ENCODE measurements at places on chromosomes 3 and 15. TPM values are rescaled to one million over a fixed set of nuclear protein-coding genes. Genes with fewer than 3 reads are reported as not detected.

GRCh38 chr15:54660356-54660755, 536.4 kb downstream of the RSL24D1 start:
- no peak for DNase-seq

- DNase-seq = no peak
Measured at GRCh38 chr3:4494895-4495264, 1.7 kb downstream of the ITPR1 start.

The LRRC31 gene
- total RNA-seq = not detected

The TMEM212 gene
- not detected for total RNA-seq

The LRRC3B gene
- 1.1 TPM for total RNA-seq

The CLN6 gene
- total RNA-seq = 14.7 TPM

The PAK6 gene
- total RNA-seq = 3.0 TPM

GRCh38 chr15:76846782-76847181, 58.4 kb downstream of the SCAPER start:
- no peak for DNase-seq

DNA sequence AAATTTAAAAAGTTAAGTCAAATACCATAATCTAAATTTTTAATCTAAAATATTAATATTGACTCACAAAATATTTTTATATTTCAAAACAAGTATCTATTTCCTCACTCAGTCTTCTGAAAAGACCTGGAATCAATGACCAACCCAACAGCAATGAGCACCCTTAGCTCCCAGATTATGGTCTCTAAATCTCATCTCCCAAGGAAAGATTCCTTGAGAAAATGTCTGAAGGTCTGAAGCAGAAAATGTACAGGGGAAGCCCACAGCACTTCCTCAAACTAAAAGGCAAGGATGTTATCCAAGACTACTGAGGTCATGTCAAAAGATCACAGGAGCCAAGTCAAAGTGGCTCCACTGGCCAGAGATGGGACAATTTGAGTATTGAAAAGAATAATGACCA, 51.0 kb upstream of the SLCO2A1 start:
- DNase-seq = no peak

- no peak for DNase-seq
Measured at GRCh38 chr15:93027413-93027812, 61.6 kb downstream of the RGMA start.

GRCh38 chr3:10702961-10703740, 112.9 kb upstream of the SLC6A11 start:
- DNase-seq = no peak

DNA sequence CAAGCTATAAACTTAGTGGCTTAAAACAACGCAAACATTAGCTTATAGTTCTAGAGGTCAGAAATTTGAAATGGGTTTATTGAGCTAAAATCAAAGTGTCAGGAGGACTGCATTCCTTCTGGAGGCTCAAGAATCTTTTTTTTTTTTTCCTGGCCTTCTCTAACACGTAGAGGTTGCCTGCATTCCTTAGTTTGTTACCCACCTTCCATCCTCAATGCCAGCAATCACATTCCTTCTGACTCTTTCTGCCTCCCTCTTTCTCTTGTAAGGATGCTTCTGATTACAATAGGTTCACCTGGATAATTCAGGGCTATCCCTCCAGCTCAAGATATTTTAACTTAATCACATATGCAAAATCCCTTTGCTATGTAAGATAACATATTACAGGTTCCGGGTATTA, 24.8 kb downstream of the REC114 start:
- no peak for DNase-seq

DNA sequence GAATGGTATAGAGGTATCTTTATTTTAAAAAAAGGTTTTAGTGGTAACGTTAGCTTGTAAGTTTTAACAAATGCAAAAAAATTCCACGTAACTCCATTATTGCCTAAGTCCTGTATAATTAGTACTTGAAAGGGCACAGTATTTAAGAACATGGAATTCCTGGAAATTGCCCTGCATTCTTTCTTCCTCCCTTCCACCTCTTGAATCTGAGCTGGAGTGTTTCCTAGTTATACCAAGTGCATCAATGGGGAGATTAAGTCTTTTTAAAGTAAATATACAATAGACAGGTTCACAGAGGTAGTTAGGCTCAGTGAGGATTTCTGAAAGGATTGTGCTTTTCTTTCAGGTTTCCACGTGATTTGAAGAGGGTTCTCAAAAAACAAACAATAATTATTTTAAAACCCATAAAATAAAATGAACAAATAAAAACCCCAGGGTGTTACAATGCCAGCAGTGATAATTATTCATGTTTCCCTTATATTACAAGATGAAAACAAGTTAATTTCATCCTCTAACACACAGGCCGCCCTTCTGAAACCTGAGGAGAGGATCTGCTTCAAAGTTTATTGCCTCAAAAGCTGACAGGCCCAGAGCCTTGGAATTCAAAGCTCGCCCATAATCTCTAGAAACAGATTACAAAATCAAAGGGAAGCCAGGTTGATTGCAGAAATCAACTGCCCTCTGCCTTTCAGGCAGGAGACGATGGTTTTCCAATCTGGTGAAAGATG, 128.8 kb upstream of the LMOD3 start:
- DNase-seq = no peak

DNA sequence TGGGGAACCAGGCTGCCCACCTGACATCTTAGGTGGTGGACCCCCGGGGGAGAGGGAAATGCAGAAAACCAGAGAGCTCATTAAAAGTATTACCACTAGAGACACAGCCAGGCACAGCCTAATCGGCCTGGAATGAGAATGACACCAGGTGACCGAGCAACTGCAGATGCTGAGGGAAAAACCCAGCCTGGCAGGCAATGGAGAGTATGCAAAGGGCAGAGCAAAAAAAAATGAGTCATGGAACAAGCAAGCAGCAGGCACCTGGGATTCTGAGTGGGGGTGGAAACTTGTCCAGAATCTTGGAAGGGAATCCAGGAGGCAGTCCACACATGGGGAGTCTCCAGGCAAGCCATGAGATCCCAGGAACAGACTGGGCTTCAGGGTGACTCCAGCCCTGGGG, 183.7 kb upstream of the LRRN1 start:
- no peak for DNase-seq

The CHD2 gene
- 40.9 TPM for total RNA-seq

DNA sequence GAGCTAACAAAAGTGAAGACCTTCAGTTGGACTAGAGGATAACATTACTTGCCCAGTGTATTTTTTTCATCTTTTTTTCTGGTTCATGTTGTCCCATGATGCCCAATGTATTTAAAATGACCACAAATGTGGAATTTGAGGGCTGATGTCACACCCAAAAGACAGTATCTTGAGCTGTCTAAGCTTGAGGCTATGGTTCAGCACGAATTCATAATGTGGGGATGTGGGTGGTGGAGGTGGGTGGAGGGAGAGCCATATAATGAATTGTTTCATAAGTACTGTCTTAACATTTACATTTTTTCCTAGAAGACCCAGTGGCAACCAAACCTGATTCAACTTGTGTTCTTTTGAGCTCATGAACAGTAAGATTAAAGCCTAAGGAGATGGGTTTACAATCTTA, 37.5 kb downstream of the CHAC1 start:
- DNase-seq = no peak

DNA sequence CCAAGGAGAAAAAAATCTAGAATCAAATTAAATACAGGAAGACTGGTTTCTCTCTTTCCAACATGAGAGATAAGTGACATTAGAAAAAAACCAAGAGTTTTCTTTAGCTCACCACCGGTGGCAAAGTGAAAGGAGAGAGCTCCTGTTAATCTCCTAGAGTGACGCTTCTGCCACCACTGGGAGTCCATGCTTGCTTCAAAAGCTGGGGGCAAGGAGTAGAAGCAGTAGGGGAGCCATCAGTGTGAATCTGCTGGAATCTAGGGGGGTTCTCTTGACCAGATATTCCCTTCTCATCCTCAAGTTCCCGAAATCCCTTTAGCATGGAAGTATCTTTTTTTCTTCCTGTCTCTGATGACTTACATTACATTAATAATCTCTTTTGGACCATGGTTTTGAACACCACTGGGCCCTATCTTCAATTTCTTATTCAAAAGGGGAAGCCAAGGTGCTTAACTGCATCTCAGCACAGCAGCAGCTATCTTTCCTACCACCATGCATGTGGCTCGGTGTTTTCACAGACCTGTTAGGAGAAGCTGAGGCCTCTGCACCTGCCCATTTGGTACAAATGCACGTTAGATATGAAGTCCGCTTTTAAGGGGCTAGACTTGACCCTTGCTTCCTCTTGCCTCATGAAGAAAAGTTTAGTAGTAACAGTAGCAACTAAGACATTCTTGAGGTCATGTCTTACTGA, 6.6 kb upstream of the ICE2 start:
- DNase-seq = no peak

- no peak for DNase-seq
Measured at GRCh38 chr15:65917407-65917756, 48.1 kb downstream of the RAB11A start.
